ENCODE measurements at places on chromosomes 3 and 15.
A peak's percentile ranks its signal among the peaks of the same experiment; 100 is the strongest.

- no peak overlapping the region for H3K27ac ChIP-seq
- H3K36me3 ChIP-seq: no peaks in the 10 kb centered on the region
- H3K4me1 ChIP-seq: no peaks in the 10 kb centered on the region
- H3K4me3 ChIP-seq: no peak overlapping the region
- DNase-seq: peak; percentile 20
- no peaks in the 10 kb centered on the region for H3K27me3 ChIP-seq
Observed at GRCh38 chr3:77319711-77320110, 279.8 kb downstream of the ROBO2 start.

- no peak overlapping the region for H3K27ac ChIP-seq
- H3K4me1 ChIP-seq: peaks cover 18% of the 10 kb centered on the region
- no peak for DNase-seq
- no peaks in the 10 kb centered on the region for H3K36me3 ChIP-seq
Observed at GRCh38 chr3:101253396-101253795, 67.0 kb downstream of the IMPG2 start.

DNA sequence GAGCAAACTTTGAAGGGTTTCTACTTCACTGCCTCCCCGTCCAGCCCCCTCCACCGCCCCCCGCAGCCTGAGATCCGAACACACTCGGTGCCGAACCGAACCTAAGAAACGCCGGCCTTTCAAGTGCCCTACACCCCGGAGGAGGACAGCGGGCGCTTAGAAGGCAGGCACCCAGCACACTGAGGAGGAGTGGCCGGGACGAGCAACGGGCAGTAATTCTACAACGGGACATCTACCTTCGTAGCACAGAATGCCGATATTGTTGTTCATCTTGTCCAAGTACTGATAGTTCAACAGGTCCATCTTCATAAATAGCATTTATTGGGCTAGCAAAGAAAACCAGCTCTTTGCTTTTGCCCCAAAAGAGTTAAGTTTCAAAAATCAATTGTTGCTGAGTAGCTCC is 513 bp downstream of the VGLL4 start:
- H3K36me3 ChIP-seq: no peaks in the 10 kb centered on the region
- DNase-seq: peak; percentile 58
- peaks cover 25% of the 10 kb centered on the region for H3K4me1 ChIP-seq
- H3K27ac ChIP-seq: peak overlapping the region; percentile 90
- H3K4me3 ChIP-seq: peak overlapping the region; percentile 84

DNA sequence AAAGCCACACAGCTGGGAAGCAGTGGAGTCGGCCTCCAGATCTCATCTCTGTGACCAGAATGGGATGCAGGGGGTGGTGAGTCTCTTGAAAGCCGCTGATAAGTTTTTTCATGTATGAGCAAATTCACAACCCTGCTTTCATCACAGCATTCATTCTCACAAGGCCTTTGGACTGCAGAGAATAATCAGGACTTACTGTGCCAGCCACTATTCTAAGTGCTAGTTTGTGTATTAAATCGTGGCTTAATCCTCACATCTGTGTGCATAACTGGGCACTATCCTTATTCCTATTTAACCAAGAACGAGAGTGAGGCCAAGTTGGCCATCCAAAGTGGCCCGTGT is 64.2 kb upstream of the POLG start:
- H3K36me3 ChIP-seq: no peaks in the 10 kb centered on the region
- no peak overlapping the region for H3K4me3 ChIP-seq
- peaks cover 10% of the 10 kb centered on the region for H3K4me1 ChIP-seq
- DNase-seq: no peak
- H3K27ac ChIP-seq: no peak overlapping the region

DNA sequence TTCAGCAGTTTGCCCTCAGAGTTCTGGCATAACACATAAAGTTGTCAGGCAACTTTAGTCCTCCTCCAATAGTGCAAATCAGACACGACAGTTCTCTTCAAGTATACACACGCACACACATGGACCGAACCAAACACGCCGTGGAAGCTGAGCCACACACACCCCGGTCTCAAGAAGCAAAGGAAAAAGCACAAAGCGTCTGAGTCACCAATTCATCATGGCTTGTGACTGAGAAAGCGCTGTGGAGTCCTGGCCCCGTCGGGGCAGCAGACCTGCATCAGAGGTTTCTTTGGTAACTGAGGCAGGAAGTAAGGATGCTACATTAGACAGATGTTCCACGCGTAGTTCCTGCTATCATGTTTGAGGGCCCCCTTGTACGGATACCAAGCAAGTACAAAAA is 85.7 kb downstream of the VGLL4 start:
- H3K4me3 ChIP-seq: no peak overlapping the region
- H3K27ac ChIP-seq: peak overlapping the region; percentile 34
- H3K27me3 ChIP-seq: no peaks in the 10 kb centered on the region
- H3K4me1 ChIP-seq: peaks cover 3% of the 10 kb centered on the region

Measured in neural progenitor cell (in vitro differentiated cells).